ENCODE measurements at places on chromosomes 11 and 22. TPM values are rescaled to one million over a fixed set of nuclear protein-coding genes. Genes with fewer than 3 reads are reported as not detected.

The KRTAP5-7 gene
- total RNA-seq = not detected

The CASP4 gene
- total RNA-seq = 40.9 TPM

The SULT4A1 gene
- total RNA-seq = not detected

The GRK3 gene
- under 0.01 TPM for total RNA-seq

The GAL3ST3 gene
- total RNA-seq = not detected

The ZBTB16 gene
- total RNA-seq = not detected

The POU2AF2 gene
- total RNA-seq = not detected

The C22orf42 gene
- total RNA-seq = not detected

The RAB36 gene
- 1.1 TPM for total RNA-seq

The GLYAT gene
- not detected for total RNA-seq

The AQP11 gene
- 2.2 TPM for total RNA-seq

GRCh38 chr11:128501632-128502549 lies 85.5 kb downstream of the ETS1 start:
- H3K4me3 ChIP-seq = no peak overlapping the region
- H3K27ac ChIP-seq = no peak overlapping the region
- H3K27me3 ChIP-seq = no peaks in the 10 kb centered on the region
- DNase-seq = peak; percentile 46
- H3K4me1 ChIP-seq = peaks cover 88% of the 10 kb centered on the region
- H3K36me3 ChIP-seq = peaks cover 29% of the 10 kb centered on the region

- no peaks in the 10 kb centered on the region for H3K36me3 ChIP-seq
- no peak for DNase-seq
- H3K27ac ChIP-seq = no peak overlapping the region
- H3K4me1 ChIP-seq = 0 out of 2 replicates have a peak, but pooled peaks cover 3% of the 10 kb centered on the region
These were observed 22.7 kb downstream of the NAV2 start for GRCh38 chr11:19735157-19735908.

DNA sequence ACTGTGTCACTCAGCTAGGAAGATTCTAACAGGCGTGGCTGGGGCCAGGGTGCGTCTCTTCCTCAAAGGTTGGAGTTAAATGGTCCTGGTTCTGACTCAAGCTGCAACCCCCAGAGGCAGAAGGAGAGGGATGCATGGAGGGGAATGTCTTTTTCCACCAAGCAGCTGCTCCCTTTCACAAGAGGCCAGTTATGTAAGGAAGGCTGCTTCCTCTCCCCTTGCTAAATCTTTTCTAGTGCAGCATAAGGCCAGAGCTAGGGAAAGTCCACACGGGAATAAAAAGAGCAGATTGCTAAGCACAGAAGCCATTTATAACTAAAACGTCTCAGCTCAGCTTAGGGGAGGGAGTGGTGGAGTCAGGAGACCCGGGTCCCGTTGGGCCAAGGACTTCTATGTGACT lies 10.0 kb downstream of the PVALB start:
- no peak overlapping the region for H3K4me3 ChIP-seq
- DNase-seq = no peak
- no peaks in the 10 kb centered on the region for H3K4me1 ChIP-seq
- H3K27ac ChIP-seq = no peak overlapping the region
- H3K27me3 ChIP-seq = peaks cover 32% of the 10 kb centered on the region

GRCh38 chr11:61829806-61830205 lies 1.7 kb downstream of the FADS2 start:
- peak overlapping the region; percentile 88 for H3K4me3 ChIP-seq
- no peaks in the 10 kb centered on the region for H3K36me3 ChIP-seq
- peaks cover 21% of the 10 kb centered on the region for H3K4me1 ChIP-seq
- H3K27ac ChIP-seq = no peak overlapping the region
- no peaks in the 10 kb centered on the region for H3K27me3 ChIP-seq
- DNase-seq = no peak

DNA sequence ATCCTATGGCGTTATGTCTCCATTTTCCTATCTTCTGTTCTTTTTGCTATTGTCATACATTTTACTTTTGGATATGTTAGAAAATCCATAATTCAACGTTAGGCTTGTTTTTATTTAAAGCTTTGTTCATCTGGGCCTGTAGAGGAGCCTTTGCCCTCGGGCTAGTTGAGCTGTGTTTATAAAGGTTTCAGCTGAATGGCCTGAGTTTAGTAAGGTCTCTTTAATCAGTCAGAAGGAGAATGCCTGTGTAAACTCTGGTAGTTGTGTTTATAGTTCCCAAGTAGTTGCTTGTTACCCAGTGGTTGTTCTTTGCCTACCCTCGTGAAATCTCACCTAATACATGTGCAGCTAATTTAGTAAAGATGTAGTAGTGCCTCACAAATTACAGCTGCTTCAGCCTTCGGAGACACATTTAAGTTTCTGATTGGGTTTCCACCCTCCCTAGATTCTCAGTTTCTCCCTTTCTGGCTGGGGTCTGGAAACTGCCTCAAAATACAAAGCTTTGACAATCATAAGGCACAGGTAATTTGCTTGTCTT lies 33.1 kb downstream of the MTMR3 start:
- H3K27ac ChIP-seq = no peak overlapping the region
- no peak for DNase-seq
- no peaks in the 10 kb centered on the region for H3K36me3 ChIP-seq

GRCh38 chr11:119169282-119169719 lies 776 bp downstream of the NLRX1 start:
- peak; percentile 72 for DNase-seq
- peaks cover 22% of the 10 kb centered on the region for H3K4me1 ChIP-seq
- H3K27me3 ChIP-seq = no peaks in the 10 kb centered on the region
- peak overlapping the region; percentile 80 for H3K4me3 ChIP-seq
- no peaks in the 10 kb centered on the region for H3K36me3 ChIP-seq
- peak overlapping the region; percentile 36 for H3K27ac ChIP-seq

DNA sequence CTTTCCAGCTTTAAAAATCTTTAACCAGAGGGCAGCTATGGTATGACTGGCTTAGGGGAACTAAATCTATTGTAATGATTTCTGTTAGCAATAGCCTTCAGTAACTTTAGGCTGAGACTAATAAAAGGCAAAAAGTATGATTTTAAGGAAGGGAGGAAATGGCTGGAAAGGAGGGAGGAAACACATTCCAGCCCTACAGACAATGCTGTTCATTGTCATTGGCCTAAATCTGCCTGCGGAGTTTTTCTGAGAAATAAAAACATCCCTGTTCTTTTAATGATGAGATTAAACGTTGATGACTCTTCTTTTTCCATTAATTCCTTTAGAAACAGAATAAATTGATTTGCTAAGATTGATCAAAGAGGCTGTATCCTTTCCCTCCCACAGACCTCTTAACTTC lies 99.6 kb upstream of the GRAMD1B start:
- DNase-seq = no peak
- H3K4me3 ChIP-seq = no peak overlapping the region
- no peaks in the 10 kb centered on the region for H3K4me1 ChIP-seq
- H3K27ac ChIP-seq = no peak overlapping the region
- H3K27me3 ChIP-seq = peaks cover 19% of the 10 kb centered on the region

DNA sequence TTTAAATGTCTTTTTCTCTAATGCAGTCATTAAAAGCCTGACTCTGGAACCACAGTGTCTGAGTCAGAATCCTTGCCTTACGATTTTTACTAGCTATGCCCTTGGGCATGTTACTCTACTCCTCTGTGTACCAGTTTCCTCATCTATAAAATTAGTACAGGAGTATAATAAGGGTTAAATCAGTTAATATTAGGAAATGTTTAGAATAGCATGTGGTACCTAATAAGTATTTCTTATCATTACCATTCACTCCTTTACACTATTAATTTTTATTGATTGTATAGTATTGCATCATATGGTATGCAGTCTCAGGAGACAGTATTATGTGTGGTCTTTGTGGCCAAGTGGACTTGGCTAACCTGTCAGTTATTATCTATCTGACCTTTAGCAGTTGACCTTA lies 68.2 kb downstream of the METTL15 start:
- peak; percentile 71 for DNase-seq
- H3K36me3 ChIP-seq = no peaks in the 10 kb centered on the region

- no peak overlapping the region for H3K27ac ChIP-seq
- no peaks in the 10 kb centered on the region for H3K4me1 ChIP-seq
- H3K27me3 ChIP-seq = peaks cover 97% of the 10 kb centered on the region
- DNase-seq = no peak
These were observed 288.0 kb downstream of the NTM start for GRCh38 chr11:131658414-131658813.

DNA sequence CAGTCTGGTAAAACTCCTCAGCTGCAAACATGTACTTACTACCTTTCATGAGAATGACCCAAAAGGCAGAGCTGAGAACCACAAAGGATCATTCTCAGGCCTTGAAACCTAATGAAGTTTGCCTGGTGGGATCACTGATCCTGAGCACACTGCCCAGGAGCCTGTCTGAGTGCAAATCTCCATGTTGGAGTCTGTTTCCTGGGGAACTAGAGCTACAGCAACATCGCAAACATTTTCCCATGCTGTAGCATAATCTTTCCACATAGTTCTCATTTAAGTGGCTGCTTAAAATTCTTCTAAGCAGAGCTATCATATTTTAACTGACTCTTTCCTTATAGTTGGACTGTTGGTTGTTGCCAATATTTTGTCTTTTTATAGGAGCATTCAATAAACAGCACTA lies 58.5 kb downstream of the GUCY1A2 start:
- H3K27ac ChIP-seq = no peak overlapping the region
- H3K4me1 ChIP-seq = peaks cover 16% of the 10 kb centered on the region
- peaks cover 12% of the 10 kb centered on the region for H3K27me3 ChIP-seq
- H3K36me3 ChIP-seq = no peaks in the 10 kb centered on the region
- no peak overlapping the region for H3K4me3 ChIP-seq

GRCh38 chr11:64135711-64136110 lies 30.2 kb downstream of the MACROD1 start:
- H3K27ac ChIP-seq = no peak overlapping the region
- H3K4me3 ChIP-seq = no peak overlapping the region
- DNase-seq = no peak
- H3K36me3 ChIP-seq = no peaks in the 10 kb centered on the region

DNA sequence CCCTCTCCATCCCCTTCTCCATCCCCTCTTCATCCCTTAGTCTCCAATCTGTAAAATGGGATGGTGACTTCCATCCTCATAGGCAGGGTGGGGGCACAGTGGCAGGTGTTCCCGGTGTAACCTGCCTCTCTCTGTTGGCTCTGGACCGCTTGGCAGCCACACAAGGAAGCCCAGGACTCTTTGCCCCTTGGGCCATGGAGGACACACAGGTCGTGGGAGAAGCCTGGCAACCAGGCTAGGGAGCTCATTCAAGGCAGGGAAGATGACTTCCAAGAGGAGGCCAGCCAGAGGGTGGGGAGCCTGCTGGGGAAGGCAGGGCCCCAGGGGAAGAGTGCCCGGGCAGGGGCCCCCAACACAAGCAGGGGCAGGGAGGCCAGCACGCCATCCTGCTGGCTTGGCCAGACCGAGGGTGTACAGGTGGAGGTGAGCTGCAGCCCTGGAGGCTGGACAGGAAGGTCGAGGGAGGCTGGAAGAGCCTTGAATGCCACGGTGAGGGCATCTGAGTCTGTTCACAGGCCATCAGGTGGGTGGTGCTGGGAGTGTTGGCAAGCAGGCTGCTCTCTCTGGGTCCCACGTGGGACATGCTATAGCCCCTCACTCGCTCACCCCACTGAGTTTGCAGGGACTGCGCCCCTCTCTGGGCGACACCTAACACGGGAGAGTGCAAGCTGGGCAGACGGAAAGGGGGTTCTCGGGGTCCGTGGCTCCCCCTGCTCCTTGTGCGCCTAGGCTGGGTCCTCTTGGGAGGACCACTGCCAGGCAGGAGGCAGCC lies 15.5 kb upstream of the CTSD start:
- no peak overlapping the region for H3K4me3 ChIP-seq
- no peak for DNase-seq
- H3K4me1 ChIP-seq = peaks cover 23% of the 10 kb centered on the region

DNA sequence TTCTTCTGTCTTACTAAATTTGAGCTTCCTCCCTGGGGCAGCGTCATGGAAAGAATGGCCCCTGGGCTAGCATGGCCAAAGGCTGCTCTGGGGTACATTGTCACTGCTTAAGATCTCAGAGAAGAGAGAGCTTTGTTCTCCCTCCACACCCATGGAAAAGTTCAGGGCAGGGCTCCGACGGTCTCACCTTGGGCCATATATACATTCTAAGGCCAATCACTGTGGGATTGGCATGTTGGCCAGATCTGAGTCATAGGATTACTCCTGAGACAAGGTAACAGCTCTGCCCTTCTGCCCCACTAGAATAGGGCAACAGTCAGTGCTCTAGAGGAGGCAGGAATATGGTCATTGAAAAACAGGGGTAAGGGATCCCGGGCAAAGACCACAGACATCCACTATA lies 56.2 kb downstream of the BUD13 start:
- peaks cover 6% of the 10 kb centered on the region for H3K27me3 ChIP-seq
- no peak overlapping the region for H3K4me3 ChIP-seq
- H3K36me3 ChIP-seq = no peaks in the 10 kb centered on the region
- H3K27ac ChIP-seq = no peak overlapping the region

DNA sequence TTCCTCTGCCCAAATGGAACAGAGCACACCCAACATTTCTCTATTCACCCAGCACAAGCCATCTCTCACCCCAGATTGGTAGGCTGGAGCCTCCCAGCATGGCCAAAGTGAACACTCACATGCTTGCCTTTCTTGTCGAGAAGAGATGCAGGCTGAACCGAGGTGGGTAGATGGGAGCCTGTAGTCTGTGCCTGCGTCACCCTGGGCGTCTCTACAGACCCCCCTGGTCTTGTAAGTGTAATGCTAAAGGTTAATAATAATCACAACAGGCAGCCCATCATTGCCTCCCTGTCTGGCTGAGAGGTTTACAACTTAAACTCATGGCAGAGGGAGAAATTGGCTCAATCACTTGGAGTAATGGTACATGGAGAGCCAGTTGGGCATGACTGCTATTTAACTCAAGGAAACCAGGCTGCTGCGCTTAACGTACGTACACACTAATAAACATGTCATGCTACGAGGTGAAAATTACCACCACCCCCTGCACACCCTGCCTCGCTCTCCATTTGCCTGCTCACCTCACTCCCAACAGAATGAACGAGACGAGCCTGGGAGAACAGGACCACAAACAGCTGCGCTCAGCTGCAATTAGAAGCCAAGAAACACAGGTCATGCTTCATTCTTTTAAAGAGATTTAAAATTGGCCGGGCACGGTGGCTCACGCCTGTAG lies 9.1 kb upstream of the ZBTB16 start:
- DNase-seq = no peak
- H3K4me3 ChIP-seq = no peak overlapping the region
- no peaks in the 10 kb centered on the region for H3K36me3 ChIP-seq
- no peak overlapping the region for H3K27ac ChIP-seq
- H3K4me1 ChIP-seq = no peaks in the 10 kb centered on the region
- H3K27me3 ChIP-seq = peaks cover 89% of the 10 kb centered on the region

- DNase-seq = no peak
- H3K4me1 ChIP-seq = peaks cover 15% of the 10 kb centered on the region
- H3K27me3 ChIP-seq = no peaks in the 10 kb centered on the region
- no peak overlapping the region for H3K27ac ChIP-seq
- H3K4me3 ChIP-seq = no peak overlapping the region
These were observed 50.2 kb upstream of the FGF3 start for GRCh38 chr11:69869311-69869939.

DNA sequence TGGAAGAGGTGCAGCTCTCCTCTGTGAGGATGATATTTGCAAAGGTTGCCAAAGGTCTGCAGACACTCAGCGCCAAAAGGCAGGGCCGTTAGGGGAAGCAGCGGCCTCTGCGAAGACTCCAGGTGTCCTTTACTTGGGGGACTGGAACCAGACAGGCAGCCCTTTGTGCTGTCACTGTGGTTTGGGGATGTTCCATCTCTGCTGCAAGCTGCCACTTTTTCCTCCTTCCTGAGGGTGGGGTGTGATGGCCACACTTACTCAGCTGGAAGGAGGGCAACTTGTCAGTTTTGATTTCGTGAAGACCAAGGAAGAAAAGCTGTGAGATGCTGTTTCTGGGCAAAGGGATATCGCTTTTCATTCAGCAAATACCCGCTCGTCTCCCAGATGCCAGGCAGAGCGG lies 96.5 kb upstream of the PRR5 start:
- H3K27me3 ChIP-seq = no peaks in the 10 kb centered on the region
- H3K4me1 ChIP-seq = no peaks in the 10 kb centered on the region
- no peaks in the 10 kb centered on the region for H3K36me3 ChIP-seq
- no peak overlapping the region for H3K4me3 ChIP-seq
